Fibroblast of lung (primary cell): ENCODE measurements at places on chromosomes 7 and 10. TPM values are rescaled to one million over a fixed set of nuclear protein-coding genes. Genes with fewer than 3 reads are reported as not detected.
A peak's percentile ranks its signal among the peaks of the same experiment; 100 is the strongest.

GRCh38 chr10:30019468-30019867 lies 39.9 kb downstream of the JCAD start:
- DNase-seq, result no peak

Gene SLC18A2
- under 0.01 TPM in 1 of 2 replicates, not detected in the other for total RNA-seq

Gene CLCN1
- total RNA-seq, result under 0.01 TPM in 2 replicates

DNA sequence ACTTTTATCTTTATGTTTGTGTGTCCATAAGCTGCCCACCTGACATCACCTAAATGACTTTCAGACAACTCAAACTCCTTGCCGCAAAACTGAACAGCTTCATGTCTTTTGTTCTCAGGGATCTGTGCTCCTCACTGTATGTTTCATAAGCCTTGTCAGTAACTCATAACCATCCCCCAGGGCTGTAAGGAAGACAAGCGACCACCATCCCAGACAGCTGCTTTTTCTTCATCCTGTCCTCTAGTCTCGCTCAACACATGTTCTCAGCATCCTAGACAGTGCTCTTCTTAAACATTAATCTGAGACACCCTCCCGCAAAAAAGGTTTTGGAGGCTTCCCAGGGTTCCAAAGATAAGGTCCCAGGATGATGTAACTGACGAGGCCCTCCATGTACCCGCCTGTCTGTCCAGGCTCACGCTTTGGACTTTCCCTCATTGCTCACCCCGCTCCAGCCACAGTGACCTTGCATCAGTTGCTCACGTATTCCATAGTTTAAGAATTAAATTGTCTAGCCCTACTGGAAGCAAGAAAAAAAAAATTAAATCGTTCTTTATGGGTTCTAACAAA lies 69.8 kb downstream of the MAP3K8 start:
- DNase-seq, result no peak

DNA sequence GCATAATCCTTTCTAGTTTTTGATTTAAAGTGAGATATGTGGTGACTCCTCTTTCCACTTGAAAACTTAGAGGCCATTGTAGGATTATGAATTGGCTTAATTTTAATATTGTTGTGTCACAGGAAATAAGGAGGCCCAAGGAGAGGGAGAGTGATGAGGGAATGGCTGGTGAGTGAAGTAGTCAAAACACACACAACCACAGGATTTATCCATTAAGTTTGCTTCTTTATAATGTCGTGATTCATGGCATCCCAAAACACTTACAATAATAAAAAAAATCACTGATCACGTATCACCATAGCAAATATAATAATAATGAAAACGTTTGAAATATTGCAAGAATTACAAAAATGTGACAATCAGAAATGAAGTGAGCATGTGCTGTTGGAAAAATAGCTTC lies 1215.5 kb upstream of the LRRTM3 start:
- DNase-seq, result peak; percentile 4
